Type B pancreatic cell (in vitro differentiated cells): ENCODE measurements at places on chromosomes 3 and 15. TPM values are rescaled to one million over a fixed set of nuclear protein-coding genes. Genes with fewer than 3 reads are reported as not detected.

Gene ZCWPW2
- 0.71 and 0.99 TPM in 2 replicates for total RNA-seq

Gene MNS1
- total RNA-seq, result 2.9 and 9.0 TPM in 2 replicates

Gene MRPS11
- total RNA-seq, result 44.0 and 45.2 TPM in 2 replicates

Gene SCN11A
- 0.21 and 1.4 TPM in 2 replicates for total RNA-seq

Gene GPR149
- total RNA-seq, result 0.14 TPM in 1 of 2 replicates, not detected in the other

Gene NR2E3
- total RNA-seq, result 0.38 and 0.94 TPM in 2 replicates

Gene SAMMSON
- total RNA-seq, result not detected in 2 replicates

Gene ANKRD34C
- not detected in 2 replicates for total RNA-seq

Gene ADPRH
- total RNA-seq, result 2.9 and 3.3 TPM in 2 replicates

Gene TNFSF10
- total RNA-seq, result 48.1 and 77.3 TPM in 2 replicates

Gene MESP1
- total RNA-seq, result 2.1 and 2.2 TPM in 2 replicates

Gene PARL
- 53.1 and 63.0 TPM in 2 replicates for total RNA-seq

Gene C2CD4B
- 2.7 and 2.9 TPM in 2 replicates for total RNA-seq

Gene RAF1
- total RNA-seq, result 81.6 and 92.1 TPM in 2 replicates

Gene NMNAT3
- total RNA-seq, result 7.1 and 9.1 TPM in 2 replicates

Gene CYP1A2
- 1.6 TPM in 1 of 2 replicates, not detected in the other for total RNA-seq

Gene DUOXA2
- 0.17 and 0.52 TPM in 2 replicates for total RNA-seq

Gene ELL3
- 4.1 and 9.8 TPM in 2 replicates for total RNA-seq

Gene GASK1A
- total RNA-seq, result 0.36 and 0.89 TPM in 2 replicates

Gene PRR20G
- total RNA-seq, result not detected in 2 replicates

Gene CCDC9B
- total RNA-seq, result 1.6 and 2.4 TPM in 2 replicates

Gene RYR3
- 2.2 and 2.9 TPM in 2 replicates for total RNA-seq

Gene HHLA2
- 2.3 and 3.9 TPM in 2 replicates for total RNA-seq

Gene ZNF774
- total RNA-seq, result 4.8 and 5.5 TPM in 2 replicates

Gene GREM1
- 2.5 and 56.6 TPM in 2 replicates for total RNA-seq

Gene CCRL2
- total RNA-seq, result 0.17 and 0.34 TPM in 2 replicates

Gene EAF2
- 3.7 and 9.1 TPM in 2 replicates for total RNA-seq

Gene FOXB1
- total RNA-seq, result 0.60 TPM in 1 of 2 replicates, not detected in the other

Gene LPP
- 96.7 and 112 TPM in 2 replicates for total RNA-seq

Gene PEX11A
- total RNA-seq, result 8.5 and 8.8 TPM in 2 replicates

Gene SPINK8
- total RNA-seq, result 1.5 TPM in 1 of 2 replicates, not detected in the other

Gene LDHAL6B
- not detected in 2 replicates for total RNA-seq

Gene UBXN7
- total RNA-seq, result 77.2 and 89.2 TPM in 2 replicates

Gene VEPH1
- 5.9 and 8.6 TPM in 2 replicates for total RNA-seq

Gene CCDC32
- 18.4 and 21.0 TPM in 2 replicates for total RNA-seq

Gene ACKR4
- 0.29 and 1.9 TPM in 2 replicates for total RNA-seq

Gene STARD9
- total RNA-seq, result 1.2 and 13.7 TPM in 2 replicates

Gene TRPM1
- total RNA-seq, result 9.5 TPM in 1 of 2 replicates, not detected in the other

Gene ZNF80
- not detected in 2 replicates for total RNA-seq

Gene B2M
- 400 and 519 TPM in 2 replicates for total RNA-seq

Gene GOLGA8K
- total RNA-seq, result 0.77 TPM in 1 of 2 replicates, not detected in the other

Gene PXYLP1
- total RNA-seq, result 22.2 and 26.1 TPM in 2 replicates

Gene CHRFAM7A
- 0.55 and 3.8 TPM in 2 replicates for total RNA-seq

Gene ALCAM
- 84.6 and 101 TPM in 2 replicates for total RNA-seq

Gene SLC28A2
- total RNA-seq, result 0.14 and 2.4 TPM in 2 replicates

Gene COL8A1
- 0.86 and 2.6 TPM in 2 replicates for total RNA-seq

Gene RAB6B
- 21.2 and 48.2 TPM in 2 replicates for total RNA-seq

Gene VWA5B2
- total RNA-seq, result 23.7 and 38.7 TPM in 2 replicates

Gene ADGRG7
- total RNA-seq, result 2.8 and 7.7 TPM in 2 replicates

Gene SENP8
- 4.9 and 6.1 TPM in 2 replicates for total RNA-seq

Gene SACM1L
- 37.5 and 51.6 TPM in 2 replicates for total RNA-seq
